ENCODE measurements at places on chromosomes 13 and 19. TPM values are rescaled to one million over a fixed set of nuclear protein-coding genes. Genes with fewer than 3 reads are reported as not detected.

DNA sequence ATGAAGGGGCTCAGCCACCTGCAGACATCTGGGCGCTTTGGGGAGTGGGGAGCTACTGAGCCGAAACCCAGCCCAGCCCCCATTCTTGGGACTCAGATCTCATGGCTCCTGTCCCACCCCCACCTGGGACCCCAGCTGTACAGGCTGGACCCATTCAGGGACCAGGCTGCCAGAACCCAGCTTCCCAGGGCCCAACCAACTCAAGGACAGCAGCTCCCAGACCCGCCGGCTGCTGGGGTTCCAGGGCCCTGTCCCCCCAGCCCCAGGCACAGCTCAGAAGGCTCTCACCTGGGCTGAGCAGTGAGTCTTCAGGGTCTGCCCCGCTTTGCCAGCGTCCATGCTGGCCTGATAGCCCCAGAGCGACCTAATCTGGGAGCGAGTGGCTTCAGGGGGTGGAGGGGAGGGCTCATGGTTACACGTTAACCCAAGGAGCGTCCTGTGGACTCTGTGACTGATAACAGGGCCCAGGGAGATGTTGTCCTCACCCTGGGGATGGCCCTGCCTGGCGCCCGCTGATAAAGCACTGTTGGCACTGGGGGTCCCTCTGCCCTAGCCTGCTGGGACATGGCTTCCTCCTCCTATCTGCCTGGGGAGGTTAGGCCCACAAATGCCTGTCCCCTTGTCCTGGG, at the start of gene TMEM86B:
Gene TMEM86B, minus strand, starts transcription at position 361 of the 629 bp plus-strand sequence. Its CDS starts 22 bp downstream, at position 339.
- no peak for DNase-seq

OR10H1 gene
- 0.07 TPM for total RNA-seq

- DNase-seq: no peak
These were observed 16.2 kb upstream of the CCNE1 start for GRCh38 chr19:29795461-29796172.

ATP4A gene
- not detected for total RNA-seq

GRCh38 chr19:14545716-14546082, 16.3 kb downstream of the TECR start:
- DNase-seq: no peak

DNA sequence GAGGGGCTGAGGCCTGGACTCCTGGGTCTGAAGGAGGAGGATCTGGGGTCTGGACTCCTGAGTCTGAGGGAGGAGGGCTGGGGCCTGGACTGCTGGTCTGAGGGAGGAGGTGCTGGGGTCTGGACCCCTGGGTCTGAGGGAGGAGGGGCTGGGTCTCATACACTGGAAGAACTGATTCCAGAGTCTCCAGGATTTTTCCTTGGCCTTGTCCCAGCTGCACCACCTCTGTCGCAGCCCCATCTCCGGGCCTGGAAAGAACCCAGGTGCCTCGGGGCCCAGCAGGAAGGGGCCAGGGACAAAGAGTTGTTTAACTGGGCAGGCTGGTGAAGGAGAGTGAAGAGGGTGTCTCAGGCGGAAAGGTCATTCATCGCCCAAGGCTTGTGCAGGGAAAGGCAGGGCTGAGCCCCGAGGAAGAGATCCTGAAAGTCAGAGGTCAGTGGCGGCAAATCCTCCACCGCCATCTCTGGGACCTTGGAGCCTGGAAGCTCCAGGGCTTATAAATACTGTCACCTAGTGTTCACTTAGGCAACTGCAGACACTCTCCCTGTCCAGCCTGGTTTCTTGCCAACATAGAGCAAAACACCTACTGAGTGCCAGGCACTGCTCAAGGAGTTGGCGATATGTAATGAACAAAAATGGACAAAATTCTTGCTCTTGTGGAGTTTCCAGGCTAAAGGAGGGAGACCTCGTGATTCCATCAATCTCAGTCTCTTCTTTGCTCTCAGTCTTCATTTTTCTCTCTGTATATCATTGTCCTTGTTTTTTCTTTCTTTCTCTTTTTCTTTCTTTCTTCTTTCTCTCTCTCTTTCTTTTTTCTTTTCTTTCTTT, 4.4 kb upstream of the KCNN4 start:
- DNase-seq: peak; percentile 64

- no peak for DNase-seq
These were observed 155.5 kb downstream of the TNFSF13B start for GRCh38 chr13:108425056-108425455.

GRCh38 chr13:54415753-54416366, 1387.2 kb downstream of the OLFM4 start:
- no peak for DNase-seq

- no peak for DNase-seq
These were observed 9.1 kb upstream of the VWA8 start for GRCh38 chr13:41970022-41970421.

DNA sequence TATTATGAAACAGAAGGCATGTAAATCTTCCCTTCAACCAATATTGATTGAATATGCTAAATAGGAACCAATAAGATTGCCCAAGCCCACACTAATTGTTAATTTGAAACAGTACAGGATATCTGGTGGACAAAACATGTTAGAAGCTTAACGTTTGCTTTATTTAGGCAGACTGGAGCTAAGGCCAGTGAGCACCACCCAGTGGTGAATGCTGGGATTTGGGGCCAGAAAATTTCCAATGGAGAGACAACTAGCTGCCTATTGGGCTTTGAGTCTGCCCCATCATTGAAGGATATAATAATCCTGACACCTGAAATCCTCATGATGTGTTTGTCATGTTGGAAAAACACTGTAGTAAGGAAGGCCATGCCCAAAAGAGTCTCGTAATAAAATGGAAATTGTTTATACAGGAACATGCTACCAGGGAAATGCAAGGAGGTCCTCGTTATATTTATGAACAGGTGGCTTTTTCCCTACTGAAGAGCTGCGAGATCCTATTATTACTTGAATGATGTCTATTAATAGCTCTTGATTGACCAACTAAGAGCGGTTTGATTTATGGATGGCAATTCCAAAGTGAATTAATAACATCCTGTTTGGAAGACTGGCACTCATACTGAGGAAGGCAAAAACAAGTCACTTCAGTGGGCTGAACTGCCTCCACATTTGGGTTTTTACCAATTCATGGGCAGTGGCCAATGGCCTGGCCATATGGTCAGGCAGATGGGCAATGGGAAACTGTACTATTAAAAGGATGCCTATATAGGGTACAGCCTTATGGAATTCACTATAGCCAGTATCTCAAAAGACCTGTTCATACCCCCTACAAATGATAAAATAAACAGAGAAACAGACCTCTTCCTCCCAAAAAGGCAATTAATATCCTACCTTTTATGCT, 8.7 kb downstream of the SIGLECL1 start:
- peak; percentile 43 for DNase-seq

FBXL3 gene
- 44.5 TPM for total RNA-seq

- DNase-seq: no peak
These were observed 104.3 kb downstream of the KCNRG start for GRCh38 chr13:50119591-50119990.

DNA sequence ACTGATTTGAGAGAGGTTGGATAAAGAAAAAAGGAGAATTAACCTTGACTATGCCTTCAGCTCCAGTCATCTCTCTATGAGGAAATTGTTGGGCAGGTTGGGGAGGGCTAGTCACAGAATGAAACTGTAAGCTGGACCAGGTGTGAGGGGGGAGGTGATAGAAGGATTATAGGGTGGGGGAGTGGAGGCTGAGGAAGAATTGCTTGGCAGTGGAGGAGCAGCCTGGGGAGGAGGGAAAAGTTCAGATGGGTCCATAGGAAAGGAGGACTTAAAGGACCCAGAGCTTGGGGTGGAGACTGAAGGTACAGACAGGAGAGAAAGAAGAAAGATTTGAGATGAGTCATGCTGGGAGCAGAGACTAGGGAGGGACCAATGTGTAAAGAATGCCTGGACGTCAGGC, 8.2 kb upstream of the ZNF431 start:
- no peak for DNase-seq
